ENCODE measurements at places on chromosomes 12 and 14.

- DNase-seq = no peak
Measured at GRCh38 chr14:32469388-32470160, 140.5 kb downstream of the AKAP6 start.

GRCh38 chr12:132904718-132905328, 17.4 kb upstream of the CHFR start:
- peak; percentile 95 for DNase-seq

GRCh38 chr14:95404583-95404982, 84.9 kb upstream of the CLMN start:
- DNase-seq = no peak

DNA sequence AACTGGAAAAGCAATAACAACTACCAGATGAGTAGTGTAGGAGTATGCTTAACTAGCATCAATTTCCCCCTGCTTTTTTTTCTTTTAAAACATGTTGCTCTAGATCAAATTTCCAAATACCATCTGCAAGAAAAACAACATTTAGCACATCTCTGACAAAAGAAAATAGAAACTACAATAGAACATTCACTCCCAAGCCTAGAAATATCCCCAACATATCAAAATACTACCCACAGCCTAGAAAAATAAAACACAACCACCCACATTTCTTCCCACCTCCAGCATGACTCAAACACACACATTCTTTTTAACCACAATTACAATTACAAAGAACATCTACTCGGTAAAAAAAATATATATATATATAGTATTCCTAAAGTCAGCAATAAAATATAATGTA, 120.0 kb downstream of the PPFIA2 start:
- no peak for DNase-seq

- no peak for DNase-seq
Measured at GRCh38 chr12:63064080-63064479, 86.9 kb downstream of the AVPR1A start.

DNA sequence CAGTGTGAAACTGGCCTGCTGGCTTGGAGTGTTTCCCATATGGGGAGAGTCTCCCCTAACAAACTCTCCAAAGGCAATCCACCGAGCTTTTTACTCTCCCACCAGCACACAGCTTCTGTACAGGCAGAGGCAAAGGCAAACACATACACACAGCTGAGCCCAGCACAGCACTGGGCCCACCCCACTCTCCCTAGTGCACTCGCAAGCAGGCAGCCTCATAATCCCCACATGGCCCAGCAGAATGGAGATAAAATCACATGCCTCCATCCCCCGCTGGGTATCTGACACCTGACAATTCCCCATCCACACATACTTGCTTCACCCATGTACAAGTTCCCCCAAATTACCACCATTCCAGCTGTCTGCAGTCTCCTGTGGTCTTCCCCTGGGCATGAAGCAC, 3.4 kb downstream of the HOXC12 start:
- no peak for DNase-seq

DNA sequence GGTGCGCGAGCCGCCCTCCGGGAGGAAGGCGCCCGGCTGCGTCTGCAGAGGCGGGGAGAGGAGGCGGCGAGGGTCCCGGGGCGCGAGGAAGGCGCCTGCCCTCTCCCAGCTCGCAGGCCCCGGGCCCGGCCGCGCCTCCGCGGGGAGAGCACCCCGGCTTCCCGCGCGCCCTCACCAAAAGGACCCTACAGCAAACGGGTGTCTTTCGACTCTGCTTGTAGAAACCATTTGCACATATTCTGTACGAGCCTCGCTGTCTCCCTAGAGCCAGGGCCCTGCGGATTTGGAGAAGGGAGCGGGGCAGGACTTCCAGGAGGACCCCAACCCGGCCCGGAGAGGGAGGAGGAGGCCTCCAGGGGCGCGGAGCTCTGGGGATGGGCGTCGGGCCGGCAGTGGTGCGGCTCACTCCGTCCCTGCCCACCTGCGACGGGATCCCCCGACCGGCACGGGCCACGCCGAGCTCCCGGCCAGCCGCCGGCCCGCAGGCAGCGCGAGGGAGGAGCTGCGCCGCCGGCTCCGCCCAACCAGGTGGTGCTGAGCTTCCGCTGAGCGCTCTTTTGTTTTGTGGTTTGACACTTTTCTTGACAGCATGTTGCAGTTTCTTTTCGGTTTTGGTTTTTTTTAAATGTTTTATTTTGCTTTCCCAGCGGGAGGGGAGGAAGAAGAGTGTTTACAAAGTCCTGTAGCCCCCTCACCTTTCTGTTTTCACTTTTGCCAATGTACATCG, 103.3 kb upstream of the FKBP4 start:
- peak; percentile 62 for DNase-seq

DNA sequence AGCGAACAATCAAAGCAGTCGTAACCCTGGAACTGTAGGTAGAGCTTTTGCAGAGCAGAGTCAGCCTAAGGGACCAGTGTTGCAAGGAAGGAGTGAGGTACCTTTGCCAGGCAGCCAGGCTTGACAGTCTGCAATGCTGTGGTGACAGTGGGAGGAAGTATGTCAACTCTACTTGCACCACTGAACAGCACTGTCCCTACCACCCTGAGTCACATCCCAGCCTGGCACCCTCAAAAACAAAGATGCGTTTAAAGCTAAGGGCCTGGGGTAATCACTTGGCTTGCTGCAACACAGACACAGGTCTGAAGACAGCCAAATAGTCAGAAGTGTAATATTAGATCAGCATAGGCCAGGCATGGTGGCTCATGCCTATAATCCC, 141.9 kb downstream of the DPF3 start:
- DNase-seq = no peak

DNA sequence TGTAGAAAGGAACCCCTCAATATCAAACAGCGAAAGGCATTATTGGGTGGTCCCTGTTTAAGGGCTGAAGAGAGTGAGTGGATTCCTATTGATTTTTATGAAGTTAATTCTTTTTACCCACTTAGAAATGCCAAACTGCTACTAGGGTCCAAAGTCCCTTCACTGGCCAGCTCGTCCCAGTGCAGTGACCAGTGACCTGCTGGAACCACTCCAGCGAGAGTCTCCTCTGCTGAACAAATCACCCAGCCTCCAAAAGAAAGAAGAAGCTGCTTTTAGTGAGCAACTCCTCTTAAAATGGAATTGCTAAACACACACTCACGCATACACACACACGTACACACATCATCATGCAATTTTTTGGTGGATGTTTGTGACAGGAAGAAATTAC, 198.2 kb upstream of the PLEKHG7 start:
- DNase-seq = no peak

- DNase-seq = no peak
Measured at GRCh38 chr12:121949648-121950397, 31.4 kb downstream of the CFAP251 start.

- DNase-seq = no peak
Measured at GRCh38 chr14:67186789-67187584, 2.3 kb upstream of the GARIN2 start.
